Stimulated activated CD8-positive, alpha-beta memory T cell treated with anti-CD3 and anti-CD28 coated beads, Interleukin-4, amount 100 ng/mL, for 4 hours (primary cell): ENCODE measurements at places on chromosomes 13 and 19.

DNA sequence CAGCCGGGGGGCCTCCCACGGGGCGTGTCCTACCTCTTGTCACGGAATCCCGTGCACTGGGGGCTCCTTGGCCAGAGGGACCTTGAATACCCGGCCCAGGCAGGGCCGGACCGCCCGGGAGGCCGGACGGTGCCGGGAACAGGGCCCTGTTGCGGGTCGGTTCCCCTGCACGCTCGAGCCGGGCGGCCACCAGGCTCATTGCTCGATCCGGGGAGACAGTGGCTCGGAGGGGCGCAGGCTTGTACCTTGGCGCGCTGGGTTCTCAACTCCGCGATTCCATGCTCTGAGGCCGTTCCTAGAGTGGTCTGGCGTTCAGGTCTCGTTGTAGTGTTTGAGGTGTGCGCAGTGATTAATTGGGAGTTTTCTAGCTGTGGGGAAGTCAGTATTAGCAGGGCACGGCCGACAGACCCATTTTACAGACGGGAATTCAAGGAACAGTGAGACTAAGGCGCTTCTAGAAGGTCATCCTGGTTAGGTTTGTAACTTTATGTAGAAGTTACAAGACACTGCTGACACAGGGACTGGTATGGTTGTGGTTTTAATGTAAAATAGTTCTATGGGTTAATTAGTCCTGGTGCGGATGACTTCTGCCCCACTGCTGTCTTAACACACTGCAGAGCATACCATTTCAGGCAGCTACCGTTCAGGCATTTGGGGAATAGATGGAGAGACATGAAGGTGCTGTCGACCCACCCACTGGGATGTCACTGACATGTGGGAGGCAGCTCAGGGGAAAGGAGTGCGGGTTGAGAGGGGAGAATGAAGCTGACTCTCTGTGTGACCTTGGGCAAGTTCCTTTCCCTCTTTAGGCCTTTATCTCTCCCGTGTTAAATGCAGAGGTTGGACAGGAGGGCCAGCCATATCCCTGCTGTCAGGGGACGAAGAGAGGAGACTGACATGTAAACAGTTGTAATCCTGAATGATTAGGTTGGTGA is 592 bp downstream of the CLPTM1 start:
- DNase-seq, result no peak

GRCh38 chr13:110546926-110547325 is 14.6 kb downstream of the RAB20 start:
- DNase-seq, result no peak

GRCh38 chr19:49421039-49421877 is 2.0 kb downstream of the PTH2 start:
- DNase-seq, result no peak

- DNase-seq, result peak; percentile 11
Measured at GRCh38 chr19:1624458-1624857, 19.2 kb upstream of the UQCR11 start.

GRCh38 chr19:55197528-55197927 is 11.8 kb downstream of the PTPRH start:
- DNase-seq, result no peak

GRCh38 chr13:109105899-109106298 is 476.5 kb downstream of the MYO16 start:
- no peak for DNase-seq

DNA sequence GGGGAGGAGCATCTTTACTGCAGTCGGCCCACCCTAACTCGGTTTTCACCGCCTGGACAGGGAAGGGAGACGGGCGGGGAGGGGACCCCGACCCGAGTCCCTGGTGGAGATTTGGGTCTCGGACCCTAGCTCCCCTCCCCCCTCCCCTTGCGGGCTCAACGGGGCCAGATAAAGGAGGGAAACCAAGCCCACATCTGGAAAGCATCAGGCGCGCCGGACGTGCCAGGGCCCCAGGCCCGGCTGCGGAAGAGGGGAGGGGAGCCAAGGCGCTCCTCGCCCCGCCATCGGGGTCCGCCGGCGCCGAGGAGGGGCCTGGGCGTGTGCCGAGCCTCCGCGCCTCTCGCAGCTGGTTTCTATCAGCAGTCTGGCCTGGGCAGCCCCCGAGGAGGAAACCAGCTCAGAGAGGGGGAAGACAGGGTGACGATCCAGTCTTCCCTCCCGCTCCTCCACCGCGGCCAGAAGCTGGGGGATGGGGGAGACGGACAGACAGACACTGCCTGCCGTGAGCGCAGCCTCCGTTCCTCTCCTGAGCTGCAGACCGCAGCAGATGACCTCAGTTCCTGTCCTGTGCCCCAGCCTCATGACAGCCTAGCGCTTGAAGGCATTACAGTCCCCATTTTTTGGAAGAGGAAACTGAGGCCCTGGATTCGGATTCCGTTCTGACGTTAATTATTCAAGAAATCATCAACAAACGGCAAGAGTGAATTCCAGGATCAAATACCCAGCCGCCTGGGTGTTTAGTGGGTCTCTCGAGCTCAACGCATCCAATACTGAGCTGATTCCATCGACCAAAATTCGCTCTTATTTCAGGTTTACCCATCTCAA is 3.6 kb upstream of the GNG8 start:
- DNase-seq, result no peak

- no peak for DNase-seq
Measured at GRCh38 chr13:112194579-112194978, 127.6 kb downstream of the SOX1 start.

DNA sequence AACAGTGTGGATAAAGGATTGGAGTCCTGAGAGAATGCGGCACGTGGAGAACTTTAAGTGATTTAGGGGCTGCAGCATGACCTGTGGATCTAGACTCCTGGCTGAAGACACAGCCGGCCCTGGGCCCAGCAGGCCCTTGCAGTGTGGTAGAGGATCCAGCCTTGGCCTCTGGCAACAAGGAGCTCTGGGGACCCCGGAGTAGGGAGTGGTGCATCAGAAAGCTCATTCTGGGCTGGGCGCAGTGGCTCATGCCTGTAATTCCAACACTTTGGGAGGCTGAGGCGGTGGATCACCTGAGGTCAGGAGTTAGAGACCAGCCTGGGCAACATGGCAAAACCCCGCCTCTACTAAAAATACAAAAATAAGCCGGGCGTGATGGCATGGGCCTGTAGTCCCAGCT is 76.0 kb downstream of the CHST8 start:
- no peak for DNase-seq

- no peak for DNase-seq
Measured at GRCh38 chr13:34750078-34750931, 191.8 kb upstream of the NBEA start.

- no peak for DNase-seq
Measured at GRCh38 chr13:112693831-112694497, 4.1 kb downstream of the ATP11A start.

GRCh38 chr19:36140304-36141038 is 605 bp downstream of the CAPNS1 start:
- DNase-seq, result no peak

DNA sequence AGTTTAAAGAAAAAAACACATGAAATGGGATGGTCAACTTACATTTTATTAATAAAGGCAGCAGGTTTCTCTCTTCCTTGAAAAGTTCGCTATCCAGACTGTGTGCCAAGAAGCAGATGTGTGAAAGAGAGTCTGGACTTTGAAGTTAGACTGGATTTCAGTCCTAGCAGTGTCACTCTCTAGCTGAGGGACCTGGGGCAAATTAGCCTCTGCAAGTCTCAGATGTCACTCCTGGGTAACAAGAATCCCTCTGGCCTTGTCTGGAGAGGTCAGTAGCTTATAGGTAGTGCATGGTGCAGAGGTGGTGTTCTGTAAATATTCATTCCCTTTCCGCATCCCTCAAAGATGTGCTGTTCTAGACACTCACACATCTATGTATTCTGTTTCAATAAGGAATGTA is 187.6 kb upstream of the RNF113B start:
- DNase-seq, result no peak

DNA sequence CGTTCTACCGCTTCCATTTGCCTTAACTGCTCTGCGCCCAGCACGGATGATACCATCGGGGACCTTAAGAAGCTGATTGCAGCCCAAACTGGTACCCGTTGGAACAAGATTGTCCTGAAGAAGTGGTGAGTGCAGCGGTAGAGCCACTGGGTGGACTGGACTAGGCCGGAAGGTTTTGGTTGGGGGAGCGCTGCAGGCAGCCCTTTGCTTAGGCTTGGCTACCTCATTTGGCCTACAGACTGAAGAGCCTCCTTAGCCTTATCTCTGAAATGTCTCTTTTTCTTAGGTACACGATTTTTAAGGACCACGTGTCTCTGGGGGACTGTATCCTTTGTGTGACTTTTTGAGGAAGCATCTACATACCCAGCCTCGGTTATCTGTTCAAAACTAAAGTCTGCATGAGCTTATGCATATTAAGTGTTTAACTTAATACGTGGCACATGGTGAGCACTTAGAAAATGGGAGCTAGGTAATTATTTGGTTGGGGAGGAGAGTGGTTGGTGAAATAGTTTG is 889 bp downstream of the UBL5 start:
- no peak for DNase-seq

DNA sequence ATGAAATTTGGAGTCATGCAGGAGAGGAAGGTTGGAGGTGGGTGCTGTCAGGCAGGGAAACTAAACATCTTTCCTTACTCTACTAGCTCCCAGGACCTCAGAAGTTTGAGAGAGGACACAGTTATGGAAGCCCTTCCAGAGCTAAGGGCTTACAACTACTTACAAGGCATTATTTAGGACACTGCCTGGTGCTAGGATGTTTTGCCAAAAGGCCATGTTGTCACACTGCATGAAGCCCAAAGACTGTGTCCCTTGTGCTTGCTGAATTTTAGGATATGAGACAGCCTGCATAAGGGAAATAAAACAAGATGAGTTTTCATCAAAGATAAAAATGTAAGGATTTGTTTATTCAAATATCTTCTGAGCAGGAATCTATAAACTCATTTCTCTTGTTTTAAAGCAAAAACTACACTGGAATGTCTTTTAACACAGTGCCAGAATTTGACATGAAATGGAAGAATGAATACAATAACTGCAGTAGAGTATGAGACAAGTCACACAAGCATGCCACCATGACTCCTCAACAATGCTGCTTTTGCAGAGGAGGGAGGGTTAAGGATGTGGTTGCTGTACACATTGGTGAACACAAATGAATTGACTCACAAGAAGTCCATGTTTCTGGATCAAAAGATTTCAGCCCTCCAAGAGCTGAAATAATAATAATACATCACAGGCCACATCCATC is 258.4 kb downstream of the SPRY2 start:
- no peak for DNase-seq

GRCh38 chr13:113907635-113908617 is 44.0 kb upstream of the GAS6 start:
- no peak for DNase-seq

GRCh38 chr13:111912991-111913760 is 153.8 kb upstream of the SOX1 start:
- no peak for DNase-seq

GRCh38 chr19:50362656-50363424 is 2.6 kb downstream of the NAPSA start:
- DNase-seq, result no peak

DNA sequence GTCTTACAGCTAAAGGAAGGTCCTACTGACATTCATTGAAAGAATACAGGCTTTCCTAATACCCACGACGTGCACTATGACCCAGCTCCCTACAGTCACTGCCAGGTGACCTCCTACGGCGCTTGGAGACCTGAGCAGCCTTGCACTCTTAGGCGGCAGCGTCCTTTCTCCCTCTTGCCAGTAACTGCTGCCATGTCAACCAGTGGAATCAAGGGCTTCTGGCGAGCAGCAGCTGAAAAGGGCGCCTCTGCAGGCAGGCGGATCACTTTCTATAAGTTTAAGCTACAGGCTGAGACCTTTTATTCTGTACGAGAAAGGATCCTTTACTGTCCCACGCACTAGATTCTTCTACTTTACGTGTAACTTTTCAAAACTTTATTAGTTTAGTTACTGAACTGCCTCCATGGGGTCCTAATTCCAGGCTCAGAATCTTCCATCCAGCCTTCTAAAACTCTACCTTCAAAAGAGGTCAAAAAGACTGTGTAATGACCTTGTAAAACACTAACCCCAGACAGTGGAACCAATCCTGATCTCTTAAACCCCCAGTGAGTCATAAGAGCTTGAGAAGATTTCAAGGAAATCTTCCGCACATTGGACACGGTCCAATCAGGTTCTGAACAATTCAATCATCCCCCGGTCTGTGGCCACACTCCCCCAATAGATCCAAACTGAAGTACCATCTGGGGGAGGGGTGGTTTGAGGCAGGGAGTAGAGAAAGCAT is 1.9 kb downstream of the KCTD12 start:
- DNase-seq, result no peak

DNA sequence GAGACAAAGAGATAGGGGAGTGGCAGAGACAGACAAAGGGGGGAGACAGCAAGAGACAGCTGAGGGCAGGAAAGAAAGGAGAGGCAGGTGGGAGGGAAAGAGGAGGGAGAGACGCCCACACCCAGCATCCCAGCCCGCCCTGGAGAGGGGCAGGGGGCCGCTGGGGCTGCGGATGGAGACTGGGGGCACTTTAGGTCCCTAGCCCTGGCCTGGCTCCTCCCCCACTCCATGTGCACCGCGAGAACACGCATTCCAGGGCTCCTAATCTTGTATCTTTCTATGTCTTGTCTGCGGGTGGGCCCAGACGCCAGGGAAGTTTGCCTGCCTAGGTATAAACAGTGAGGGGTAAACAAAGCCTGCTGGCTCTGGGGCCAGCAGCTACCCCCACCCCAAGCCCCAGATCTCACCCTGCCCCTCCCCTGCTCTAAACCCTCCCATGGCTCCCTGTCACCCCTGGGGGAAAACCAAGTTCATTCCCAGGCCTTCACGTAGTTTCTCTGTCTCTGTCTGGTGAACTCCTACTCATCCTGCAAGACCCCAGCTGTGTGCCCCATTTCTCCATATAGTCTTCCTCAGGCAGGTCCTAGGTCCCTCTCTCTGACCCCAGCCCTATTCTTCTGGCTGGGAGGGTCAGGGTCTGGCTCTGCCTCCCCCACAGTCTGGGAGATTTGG is 5.7 kb downstream of the TLE5 start:
- no peak for DNase-seq

- no peak for DNase-seq
Measured at GRCh38 chr13:49213539-49213938, 6.6 kb upstream of the MLNR start.

DNA sequence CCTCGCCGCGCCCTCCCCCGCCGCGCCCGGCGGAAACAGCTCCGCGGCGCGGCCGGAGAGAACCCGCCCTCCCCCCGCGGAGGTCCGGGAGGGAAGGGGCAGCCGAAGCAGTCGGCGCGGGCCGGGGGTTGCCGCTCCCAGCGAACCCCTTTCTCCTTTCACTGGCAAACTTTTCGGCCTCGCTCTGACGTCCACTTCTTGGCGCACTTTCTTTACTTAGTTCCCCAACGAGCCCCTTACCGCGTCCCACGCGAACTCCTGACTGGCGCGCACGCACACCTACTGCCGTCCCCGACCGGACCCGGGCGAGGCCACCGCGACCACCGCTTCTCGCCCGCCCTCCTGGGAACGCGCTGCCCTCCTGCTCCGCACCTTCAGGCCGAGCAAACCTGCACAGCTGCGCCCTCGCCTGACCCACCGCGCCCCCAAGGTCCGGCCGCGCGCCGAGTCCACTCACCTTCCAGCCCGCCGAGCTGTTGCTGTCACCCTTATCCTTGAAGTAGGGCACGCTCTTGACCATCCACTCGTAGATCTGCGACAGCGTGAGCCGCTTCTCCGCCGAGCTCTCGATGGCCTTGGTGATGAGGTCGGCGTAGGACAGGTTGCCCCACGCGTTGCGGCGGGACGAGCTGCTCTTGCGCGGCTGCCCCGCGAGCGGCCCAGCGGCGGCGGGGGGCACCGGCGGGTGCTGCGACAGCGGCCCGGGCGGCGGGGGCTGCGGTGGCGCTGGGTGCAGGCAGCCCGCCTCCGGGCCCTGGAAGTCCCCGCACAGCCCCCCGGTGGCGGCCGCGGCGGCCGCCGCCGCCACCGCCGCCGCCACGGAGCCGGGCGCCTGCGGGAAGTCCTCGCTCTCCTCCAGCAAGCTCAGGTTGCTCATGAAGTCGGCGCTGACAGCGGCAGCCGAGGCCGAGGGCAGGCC is 1.1 kb downstream of the FOXO1 start:
- no peak for DNase-seq

GRCh38 chr13:33250609-33251008 is 34.9 kb downstream of the STARD13 start:
- no peak for DNase-seq
